ENCODE measurements at places on chromosomes 2 and 18. TPM values are rescaled to one million over a fixed set of nuclear protein-coding genes. Genes with fewer than 3 reads are reported as not detected.

The IL36A gene
- not detected for total RNA-seq

- peak; percentile 1 for DNase-seq
These were observed 759.4 kb downstream of the CBLN2 start for GRCh38 chr18:71784777-71785176.

DNA sequence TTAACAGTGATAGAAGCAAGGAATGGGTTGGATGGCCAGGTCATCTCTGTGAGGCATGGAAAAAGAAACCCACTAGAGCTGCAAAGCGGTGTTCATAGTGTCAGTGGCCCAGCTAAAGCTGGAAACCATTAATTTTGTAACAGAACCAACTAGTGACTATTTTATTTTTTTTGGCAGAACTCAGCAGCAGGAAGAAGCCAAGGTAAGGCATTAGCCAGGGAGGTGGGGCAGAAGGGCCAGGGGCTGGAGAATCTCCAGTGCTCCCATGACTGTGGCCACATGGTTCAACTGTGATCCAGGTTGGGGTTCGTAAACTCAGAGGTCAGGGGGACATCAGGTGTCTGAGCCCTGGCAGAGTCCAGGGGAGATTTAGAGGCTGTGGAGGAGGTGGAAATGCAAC, 25.9 kb upstream of the YES1 start:
- DNase-seq, result no peak

GRCh38 chr18:4198956-4199355, 256.2 kb downstream of the DLGAP1 start:
- no peak for DNase-seq

GRCh38 chr2:235073868-235074413, 122.1 kb downstream of the SH3BP4 start:
- no peak for DNase-seq

DNA sequence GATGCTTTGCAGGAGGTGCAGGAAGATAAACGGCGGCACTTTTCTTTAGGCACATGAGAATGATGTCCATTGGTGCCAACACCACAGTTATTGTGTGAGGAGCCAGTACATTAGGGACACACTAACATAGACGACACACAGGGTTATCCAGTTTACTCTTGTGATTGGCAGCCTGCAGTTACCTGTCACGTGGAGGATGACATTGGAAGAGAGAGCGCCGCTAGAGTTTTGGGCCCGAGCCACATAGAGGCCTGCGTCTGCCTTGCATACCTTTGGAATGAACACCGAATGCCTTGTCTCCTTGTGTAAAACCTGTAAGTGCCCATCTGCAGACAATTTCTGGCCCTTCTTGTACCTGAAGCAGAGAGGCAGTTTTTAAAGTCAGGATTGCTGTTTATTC, 26.9 kb upstream of the TTN start:
- no peak for DNase-seq

All from M059J (cell line).